ENCODE measurements at places on chromosomes 16 and 17. TPM values are rescaled to one million over a fixed set of nuclear protein-coding genes. Genes with fewer than 3 reads are reported as not detected.

SLC38A8 gene
- not detected for total RNA-seq

ZNF469 gene
- total RNA-seq: 0.30 TPM

KCNJ12 gene
- 0.85 TPM for total RNA-seq

JPT2 gene
- 60.0 TPM for total RNA-seq

GP1BA gene
- 0.93 TPM for total RNA-seq

TBC1D3D gene
- total RNA-seq: 0.11 TPM

DNA sequence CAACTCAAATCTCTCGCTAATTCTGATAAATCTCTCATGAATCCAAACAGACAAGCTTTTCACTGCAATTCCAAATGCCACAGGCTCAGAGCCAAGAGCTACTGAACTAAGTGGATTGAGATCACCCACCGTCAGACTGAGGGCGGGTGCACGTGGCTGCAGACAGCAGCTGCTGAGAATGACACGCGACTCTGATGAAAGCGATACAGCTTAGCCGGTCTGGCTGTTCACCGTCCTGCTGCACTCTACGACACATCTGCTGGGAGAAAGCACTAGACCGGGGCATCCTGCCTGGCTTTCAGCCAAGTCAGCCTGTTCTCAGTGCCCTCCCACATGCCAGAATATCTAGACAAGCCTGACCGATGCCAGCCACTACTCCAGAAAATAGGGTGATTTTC is 42.6 kb downstream of the KLHDC4 start:
- peak; percentile 72 for ATAC-seq

GRCh38 chr17:9291912-9292560 is 270.7 kb downstream of the NTN1 start:
- peak; percentile 96 for ATAC-seq

GRCh38 chr17:63679214-63679613 is 20.7 kb downstream of the LIMD2 start:
- ATAC-seq: no peak

GRCh38 chr16:3038896-3039295 is 2.2 kb upstream of the BICDL2 start:
- no peak for ATAC-seq

DNA sequence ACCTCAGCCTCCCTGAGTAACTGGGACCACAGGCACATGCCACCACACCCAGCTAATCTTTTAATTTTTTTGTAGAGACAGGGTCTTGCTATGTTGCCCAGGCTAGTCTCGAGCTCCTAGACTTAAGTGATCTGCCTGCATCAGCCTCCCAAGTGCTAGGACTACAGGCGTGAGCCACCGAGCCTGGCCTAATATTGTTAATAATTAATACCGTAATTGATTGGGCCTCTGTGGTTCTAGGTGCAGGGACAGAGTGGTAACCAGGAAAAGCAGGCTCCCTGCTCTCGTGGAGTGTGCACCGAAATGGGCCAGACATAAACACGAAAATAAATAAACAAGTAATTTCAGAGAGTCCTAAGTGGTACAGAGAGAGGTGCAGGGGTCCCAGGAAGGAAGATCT is 241.0 kb downstream of the GSG1L start:
- ATAC-seq: no peak

GRCh38 chr17:54524501-54524900 is 376.2 kb upstream of the TOM1L1 start:
- ATAC-seq: no peak

GRCh38 chr16:53664724-53665345 is 38.8 kb downstream of the RPGRIP1L start:
- ATAC-seq: no peak

GRCh38 chr17:70677783-70678647 is 508.7 kb downstream of the KCNJ2 start:
- peak; percentile 47 for ATAC-seq

DNA sequence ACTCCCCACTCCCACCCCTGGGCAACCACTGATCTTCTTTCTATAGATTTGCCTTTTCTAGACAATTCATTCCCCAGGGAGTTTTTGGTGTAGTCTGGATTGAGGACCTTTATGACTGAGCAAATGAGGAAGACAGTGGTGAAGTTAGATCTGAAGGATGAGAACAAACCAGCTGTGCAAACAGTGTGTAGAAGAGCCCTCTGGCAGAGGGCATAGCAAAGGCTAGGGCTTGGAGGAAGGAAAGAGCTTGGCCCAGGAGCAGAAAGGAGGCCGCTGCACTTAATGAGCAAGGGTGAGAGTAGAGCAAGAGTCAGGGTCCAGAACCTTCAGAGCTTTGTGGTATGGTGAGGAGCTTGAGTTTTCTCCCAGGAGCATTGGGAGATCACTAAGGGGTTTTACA is 352.7 kb downstream of the CA10 start:
- no peak for ATAC-seq

- ATAC-seq: no peak
Measured at GRCh38 chr16:53995378-53995777, 291.2 kb downstream of the IRX3 start.

- ATAC-seq: no peak
Measured at GRCh38 chr16:67979955-67980678, at the start of gene DPEP3. Gene DPEP3, minus strand, starts transcription at chr16:67980499. Its CDS starts 119 bp downstream, at chr16:67980380.
